ENCODE measurements at places on chromosomes 6 and 20. TPM values are rescaled to one million over a fixed set of nuclear protein-coding genes. Genes with fewer than 3 reads are reported as not detected.

GRCh38 chr6:12137480-12137879 is 125.4 kb downstream of the HIVEP1 start:
- DNase-seq: no peak

GRCh38 chr6:75438013-75438431 is 55.6 kb downstream of the FILIP1 start:
- no peak for DNase-seq

DNA sequence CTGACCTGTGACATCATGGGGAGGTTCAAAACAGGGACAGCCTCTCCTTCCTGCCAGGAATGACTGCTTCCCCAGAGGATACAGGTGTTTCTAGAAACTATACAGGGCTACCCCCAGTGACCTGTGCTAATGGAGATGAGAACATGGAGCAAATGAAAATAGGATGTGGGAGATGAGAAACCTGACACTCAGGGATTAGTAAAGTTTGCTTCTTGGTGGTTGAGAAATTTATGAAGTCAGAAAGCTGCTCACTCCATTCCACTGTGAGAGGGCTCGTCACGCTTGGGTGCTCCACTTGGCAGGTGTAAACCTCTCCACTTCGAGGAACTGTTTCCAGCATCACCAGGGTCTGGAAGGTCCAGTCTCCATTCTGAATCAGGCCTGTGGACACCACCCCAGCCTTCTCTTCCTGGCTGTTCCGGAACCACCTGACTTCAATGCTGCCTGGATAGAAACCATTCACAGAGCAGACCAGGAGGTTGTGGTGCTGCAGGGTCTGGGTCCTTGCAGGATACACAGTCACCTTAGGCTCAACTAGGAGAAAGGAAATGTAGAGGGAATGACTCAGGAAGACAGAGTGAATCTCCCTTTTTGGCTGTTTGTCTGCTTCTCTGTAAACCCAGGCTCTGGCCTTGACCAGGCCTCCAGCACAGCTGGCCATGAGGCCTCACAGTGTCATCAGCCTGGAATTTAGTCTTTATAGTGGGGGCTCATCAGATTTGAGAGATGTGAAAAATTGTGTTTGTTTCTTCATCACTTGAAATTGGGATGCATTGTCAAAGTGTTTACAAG is 10.8 kb downstream of the HLA-DRB5 start:
- DNase-seq: no peak

DNA sequence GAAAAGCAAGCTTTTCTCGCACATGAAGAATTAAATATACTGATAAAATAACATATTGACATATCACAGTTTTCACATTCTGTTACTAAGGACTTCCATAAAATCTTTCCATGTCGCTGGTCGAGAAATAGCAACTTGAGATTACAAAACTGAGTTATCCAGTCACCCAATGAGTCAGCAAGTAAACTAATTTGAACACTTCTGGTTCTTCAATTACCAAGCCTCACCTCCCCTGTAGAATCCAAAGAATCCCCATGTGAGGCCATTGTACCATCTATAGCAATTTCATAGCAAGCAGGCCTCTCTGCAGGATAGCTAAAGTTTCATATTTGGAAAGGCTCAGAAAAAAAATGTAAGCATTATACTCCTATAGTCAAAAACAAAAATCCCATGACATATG is 87.3 kb downstream of the PKHD1 start:
- DNase-seq: no peak

- no peak for DNase-seq
Measured at GRCh38 chr6:44704240-44705150, 317.0 kb downstream of the CDC5L start.

The TP53TG5 gene
- polyA plus RNA-seq: 0.96 TPM

DNA sequence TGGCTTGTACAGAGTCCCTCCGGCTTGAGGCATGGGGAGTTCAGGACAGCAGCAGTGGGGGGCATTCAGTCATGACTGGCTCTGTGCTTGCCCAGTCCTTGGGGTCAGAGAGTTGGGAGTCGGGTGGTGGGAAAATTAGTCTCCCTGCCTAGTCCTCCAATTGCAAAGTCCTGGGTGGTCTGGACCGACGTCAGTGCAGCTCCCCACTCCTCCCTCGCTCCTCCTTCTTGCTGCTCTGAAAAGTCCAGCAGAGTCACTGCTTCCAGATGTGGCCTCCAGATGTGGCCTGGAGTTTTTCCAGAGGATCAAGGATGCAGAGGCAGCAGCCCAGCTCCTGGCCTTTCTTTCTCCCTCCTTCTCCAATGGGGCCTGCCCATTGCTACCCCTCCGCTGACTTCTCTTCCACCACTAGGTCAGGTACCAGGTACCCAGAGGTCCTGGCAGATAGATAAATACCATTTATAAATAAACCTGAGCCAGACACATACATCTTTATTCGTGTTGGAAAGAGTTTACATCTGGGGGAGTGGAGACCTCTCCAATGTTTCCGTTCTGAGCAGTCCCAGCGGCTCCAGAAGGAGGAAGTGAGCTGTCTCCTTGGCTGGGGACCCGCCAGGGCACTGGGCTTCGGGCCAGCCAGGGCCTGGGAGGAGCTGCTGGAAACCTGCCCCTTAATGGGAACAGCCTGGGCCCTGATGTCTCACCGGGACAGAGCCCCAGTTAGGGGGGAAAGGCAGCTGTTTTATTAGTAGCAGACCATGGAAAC is 49.0 kb upstream of the RNF24 start:
- peak; percentile 89 for DNase-seq

GRCh38 chr6:139016337-139017213 is 12.0 kb upstream of the ABRACL start:
- no peak for DNase-seq

The SLC35D3 gene
- polyA plus RNA-seq: 0.09 TPM

- DNase-seq: peak; percentile 58
Measured at GRCh38 chr6:44312901-44313788, at the start of gene AARS2. TSS of gene AARS2 (minus strand) at chr6:44313347. CDS start at chr6:44313323, 24 bp downstream.

DNA sequence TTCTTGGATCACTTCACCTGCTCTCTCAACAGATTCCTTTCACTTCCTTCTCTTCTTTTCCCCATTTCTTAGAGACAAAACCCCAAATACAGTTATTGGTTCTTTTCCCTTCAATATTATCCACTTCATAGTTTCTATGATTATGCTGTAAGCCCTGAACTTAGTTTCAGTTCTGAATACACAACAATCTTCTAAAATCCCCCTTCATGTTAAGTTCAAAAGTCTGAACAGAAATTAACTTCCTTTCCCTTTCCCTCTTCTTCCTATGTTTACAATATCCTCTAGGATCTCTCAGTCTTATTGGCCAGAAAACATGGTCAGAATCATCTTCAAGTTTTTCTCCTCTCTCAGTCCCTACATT is 57.7 kb downstream of the OGFRL1 start:
- no peak for DNase-seq

The ERVFRD-1 gene
- polyA plus RNA-seq: 0.22 TPM

The GLP1R gene
- 0.05 TPM for polyA plus RNA-seq

The SMIM8 gene
- polyA plus RNA-seq: 9.6 TPM

DNA sequence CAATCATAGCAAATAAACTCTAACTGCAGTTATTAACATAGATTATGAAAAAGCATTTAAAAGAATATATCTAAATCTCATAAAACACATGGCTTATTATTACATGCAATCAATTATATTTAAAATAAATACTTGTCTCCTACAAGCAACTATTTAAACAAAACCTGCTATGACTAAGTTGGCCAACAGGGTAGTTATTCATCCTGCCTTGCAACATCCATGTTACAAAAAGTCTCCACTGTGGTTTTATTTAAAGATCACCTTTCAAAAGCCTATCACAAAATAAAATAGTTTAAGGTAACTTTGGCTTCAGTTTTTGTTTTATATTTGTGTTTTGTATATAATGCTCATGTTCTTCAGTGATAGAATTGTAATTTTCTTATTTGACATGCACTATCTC is 1127.0 kb upstream of the MAP3K7 start:
- DNase-seq: no peak

The HLA-DQB1 gene
- polyA plus RNA-seq: 36.1 TPM

The CRISP2 gene
- not detected for polyA plus RNA-seq

The BTN1A1 gene
- not detected for polyA plus RNA-seq

The CNR1 gene
- polyA plus RNA-seq: 3.4 TPM

GRCh38 chr6:156729248-156729647 is 47.9 kb upstream of the ARID1B start:
- DNase-seq: no peak

DNA sequence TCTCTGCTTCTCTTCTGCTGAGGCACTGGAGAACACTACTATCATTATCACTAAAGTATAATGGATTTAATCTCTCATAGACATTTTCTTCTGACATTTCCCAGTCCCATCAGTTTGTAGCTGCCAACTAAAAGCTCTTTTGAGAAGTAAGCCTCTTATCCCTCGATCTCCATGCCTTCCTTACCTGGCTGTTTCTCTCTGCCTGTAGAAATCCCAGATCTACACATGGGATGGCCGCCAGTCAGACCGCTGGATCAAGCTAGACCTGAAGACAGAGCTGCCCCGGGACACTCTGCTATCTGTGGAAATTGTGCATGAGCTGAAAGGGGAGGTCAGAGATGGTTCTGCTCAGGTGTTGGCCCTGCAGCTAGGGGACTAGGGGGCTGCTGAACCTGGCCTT is 25.4 kb downstream of the CCDC167 start:
- DNase-seq: no peak

GRCh38 chr6:28378644-28379043 is 20.9 kb downstream of the ZSCAN12 start:
- DNase-seq: no peak

The OR2H2 gene
- not detected for polyA plus RNA-seq

- DNase-seq: no peak
Measured at GRCh38 chr6:77487808-77488425, 24.6 kb upstream of the HTR1B start.

The IFNGR1 gene
- polyA plus RNA-seq: 78.8 TPM

The PDE10A gene
- polyA plus RNA-seq: 1.8 TPM

Measured in urinary bladder (tissue), 4 donors.